ENCODE measurements at places on chromosomes 12 and 14.

- DNase-seq, result no peak
These were observed 102.5 kb upstream of the DIO2 start for GRCh38 chr14:80313806-80314205.

DNA sequence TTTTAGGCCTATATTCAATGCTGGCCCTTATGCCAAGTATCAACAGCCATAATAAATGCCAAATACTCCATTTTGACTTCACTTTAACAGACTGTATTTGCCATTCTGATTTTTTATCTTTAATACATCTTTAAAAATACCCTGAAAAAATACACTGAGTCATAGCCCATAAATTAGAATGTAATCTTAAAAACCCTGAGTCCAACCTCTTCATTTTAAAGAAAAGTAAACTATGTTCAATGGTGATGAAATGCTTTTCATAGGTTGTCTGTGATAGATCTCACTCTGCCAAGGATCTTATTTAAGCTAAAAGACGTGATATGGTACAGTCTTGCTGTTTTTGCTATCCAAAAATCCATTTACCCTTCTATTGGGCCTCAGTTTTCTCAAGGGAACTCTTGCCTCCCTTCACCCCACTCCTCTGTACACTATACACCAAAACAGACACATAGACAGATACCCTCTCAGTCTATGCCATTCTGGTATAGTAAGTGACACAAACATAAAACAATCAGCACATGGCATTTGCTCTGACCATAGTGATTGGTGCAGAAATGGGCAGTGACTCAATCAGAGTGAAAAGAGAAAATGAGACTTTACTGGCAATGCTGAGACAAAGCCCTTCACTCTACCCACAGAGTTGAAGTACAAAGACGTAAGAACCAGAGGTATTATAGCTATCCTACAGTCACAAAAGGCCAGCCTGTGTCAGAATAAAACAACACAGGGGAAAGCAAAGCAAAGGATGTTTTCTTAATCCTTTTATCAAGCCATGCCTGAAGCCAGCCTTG lies 49.1 kb downstream of the BTG1 start:
- DNase-seq, result no peak

DNA sequence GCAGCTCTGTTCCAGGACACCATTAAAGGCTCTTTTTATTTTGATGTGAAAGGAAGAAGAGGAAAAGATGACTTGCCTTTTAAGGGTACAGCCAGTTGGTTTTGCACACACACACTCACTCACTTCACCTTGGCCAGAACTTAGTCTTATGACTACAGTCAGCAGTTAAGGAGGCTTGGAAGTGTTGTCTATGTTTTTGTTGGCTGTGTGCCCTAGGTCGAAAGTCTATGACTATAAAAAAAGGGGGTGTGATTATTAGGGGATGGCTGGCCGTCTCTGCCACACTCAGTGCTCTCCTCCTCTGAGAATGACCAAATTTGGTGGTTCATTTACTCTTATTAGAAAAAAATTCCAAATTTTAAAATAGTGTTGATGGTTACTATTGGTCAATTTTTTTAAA lies 139.5 kb upstream of the OTX2 start:
- no peak for DNase-seq

DNA sequence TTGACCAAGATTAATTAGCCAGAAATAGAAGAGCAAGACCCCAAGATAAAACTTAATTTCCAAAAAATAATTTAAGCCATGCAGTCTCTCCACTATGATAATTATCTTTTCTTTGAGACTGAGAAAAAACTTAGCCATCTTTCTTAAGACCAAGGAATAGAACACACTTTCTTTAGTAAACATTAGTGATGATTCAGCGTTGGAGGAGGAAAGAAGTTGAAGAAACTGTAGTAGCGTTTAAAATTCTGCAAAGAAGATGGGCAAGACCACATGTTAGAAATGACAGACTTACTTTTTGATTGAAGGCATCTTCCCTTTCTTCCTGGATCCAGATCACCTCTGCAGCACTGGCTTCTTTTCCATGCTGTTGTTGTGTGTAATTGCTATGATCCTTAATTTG lies 124.8 kb upstream of the RASSF8 start:
- no peak for DNase-seq

DNA sequence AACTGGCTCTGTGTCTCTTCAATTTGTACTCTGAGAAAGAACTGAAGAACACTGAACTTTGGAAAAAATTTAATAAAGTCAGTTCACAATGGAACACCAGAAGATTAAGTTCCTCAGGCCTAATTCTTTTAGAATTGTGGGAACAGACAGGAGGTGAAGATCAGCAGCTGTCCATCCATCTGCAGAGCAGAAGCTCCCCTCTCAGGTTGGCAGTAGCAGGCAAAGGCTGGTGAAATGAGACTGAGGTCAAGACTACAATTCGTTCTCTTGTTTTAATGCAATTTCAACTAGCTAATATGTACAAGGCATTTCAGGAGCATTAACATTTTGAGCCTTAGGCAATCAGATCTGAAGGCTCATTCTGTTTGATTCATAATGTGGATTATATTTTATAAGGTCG lies 10.3 kb upstream of the TRHDE start:
- DNase-seq, result no peak

GRCh38 chr12:56417739-56418138 lies 31.5 kb downstream of the TIMELESS start:
- no peak for DNase-seq

GRCh38 chr12:19802915-19803314 lies 363.6 kb downstream of the AEBP2 start:
- DNase-seq, result no peak
